ENCODE measurements at places on chromosomes 1 and 21.

DNA sequence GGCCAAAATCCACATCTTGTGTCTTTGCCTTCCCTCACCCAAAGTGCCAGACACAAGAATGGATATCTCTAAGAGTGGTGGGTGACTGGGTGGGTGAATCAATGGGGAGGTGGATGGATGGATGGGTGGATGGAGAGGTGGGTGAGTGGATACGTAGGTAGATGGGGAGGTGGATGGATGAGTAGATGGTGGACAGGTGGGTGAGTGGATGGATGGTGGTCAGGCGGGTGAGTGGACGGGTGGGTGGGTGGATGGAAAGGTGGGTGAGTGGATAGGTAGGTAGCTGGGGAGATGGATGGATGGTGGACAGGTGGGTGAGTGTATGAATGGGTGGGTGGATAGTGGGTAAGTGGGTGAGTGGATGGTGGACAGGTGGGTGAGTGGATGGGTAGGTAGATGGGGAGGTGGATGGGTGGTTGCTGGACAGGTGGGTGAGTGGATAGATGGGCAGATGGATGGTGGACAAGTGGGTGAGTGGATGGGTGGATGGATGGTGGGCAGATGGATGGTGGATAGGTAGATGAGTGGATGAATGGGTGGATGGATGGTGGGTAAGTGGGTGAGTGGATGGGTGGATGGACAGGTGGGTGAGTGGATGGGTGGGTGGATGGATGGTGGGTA lies 34.2 kb downstream of the SLC19A1 start:
- no peak for DNase-seq

- no peak for DNase-seq
Measured at GRCh38 chr1:147215540-147215916, 9.6 kb downstream of the FMO5 start.

DNA sequence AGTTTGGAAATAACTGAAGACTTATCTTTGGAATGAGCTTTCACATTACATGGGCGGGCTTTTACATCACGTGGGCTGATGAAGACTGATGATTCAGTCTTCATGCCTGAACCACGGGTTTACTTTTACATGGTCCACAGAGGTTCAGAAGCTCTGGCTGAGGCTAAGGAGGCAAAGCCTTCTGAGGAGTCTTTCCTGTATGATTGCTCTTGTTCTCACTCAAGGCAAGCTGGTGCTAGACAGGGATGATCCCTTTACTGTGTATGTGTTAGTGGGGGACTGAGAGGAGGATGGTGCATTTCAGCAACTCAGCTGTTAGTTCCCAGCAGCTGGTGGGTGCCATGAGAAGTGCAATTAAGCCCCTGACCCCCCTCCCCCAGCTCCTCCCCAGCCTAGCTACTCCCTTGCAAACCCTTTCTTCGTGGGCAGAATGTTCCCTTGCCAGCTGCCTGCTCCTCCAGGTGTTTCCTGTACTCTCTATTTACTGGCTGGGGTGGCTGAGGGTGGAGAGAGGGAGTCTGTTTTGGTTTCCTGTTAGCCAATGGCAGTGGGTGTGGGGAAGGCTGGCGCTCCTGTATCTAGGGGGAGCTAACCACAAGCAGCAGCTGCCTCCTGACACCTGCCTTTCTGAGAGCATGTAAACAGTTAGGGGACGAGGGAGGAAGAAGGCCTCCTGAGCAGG lies 15.4 kb downstream of the BTG2 start:
- DNase-seq, result peak; percentile 67

DNA sequence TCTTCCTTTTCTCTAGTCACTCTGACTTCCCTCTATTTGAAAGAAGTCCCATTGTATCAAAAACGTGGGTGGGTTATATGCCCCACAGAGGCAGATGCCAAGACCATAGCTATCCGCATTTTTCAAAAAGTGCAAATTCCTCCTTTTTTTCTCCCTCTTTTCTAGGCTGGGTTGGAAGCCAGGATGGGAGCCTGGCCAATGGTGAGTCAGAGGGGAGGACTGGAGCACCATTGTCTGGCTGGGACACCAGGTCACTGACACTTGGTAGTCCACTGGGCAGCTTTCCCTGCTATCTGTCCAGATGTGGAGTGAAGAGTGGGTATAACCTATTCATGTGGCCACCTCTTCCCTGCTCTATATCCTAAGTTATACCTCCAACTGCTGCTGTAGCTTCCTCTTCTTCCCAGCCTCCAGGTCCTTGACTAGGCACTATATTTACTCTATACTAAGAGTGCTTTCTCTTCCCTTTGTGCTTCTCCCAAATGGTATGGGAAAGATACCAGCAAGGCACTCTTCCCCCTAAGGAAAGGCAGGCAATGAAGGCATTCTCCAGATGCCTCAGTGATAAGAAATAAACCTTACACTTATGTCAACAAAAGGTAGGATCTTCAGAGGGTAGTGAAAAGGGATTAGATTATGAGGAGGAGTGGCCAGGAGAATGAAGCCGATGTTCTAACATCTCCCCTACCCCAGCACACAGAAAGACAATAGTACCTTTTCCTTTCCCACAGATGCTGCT lies 12.9 kb downstream of the PI4KB start:
- DNase-seq, result peak; percentile 37

DNA sequence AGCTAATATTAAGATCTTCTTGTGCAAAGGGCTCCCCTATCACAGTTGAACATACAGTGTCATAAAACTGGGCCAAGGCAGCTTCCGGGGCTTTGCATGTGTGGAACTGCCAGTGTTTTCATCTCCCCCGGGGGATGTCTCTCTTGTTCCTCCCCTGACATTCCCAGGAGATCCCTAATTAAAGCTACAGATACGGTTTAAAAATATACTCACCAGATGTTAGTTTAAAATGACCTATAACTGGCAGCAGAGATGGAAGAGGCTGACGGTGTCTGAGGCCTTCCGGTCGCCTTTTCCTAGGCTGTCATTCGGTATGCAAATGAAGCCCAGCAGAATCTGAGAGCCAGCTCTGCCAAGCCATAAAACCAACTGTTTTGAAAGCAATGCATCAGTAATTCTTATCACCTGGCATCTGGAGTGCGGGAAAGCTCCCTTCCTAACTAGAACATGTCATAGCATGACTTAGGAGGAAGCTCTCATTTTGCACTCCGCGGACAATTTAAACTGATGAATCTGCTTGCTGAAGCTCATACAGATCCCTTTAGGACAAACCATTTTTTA lies 436.5 kb upstream of the VAMP3 start:
- DNase-seq, result peak; percentile 10

DNA sequence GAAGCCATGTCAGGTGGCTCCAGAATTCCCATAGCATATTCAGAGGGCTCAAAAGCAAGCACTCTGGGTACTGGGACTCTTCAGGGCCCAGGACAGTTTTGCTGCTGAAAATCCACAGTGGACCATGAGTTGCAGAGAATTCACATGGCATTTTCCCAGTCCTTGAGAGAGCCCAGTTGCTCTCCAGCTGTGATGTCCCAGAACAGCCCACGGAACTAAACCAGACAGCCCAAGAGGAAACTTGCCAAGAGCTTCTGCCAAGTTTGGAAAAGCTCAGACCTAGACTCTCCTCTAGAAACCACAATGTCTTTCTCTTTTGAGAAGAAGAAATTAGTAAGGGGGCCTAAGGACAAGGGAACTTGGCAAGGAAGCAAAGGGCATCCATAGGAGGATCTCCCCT lies 69.4 kb downstream of the RGS2 start:
- no peak for DNase-seq

- no peak for DNase-seq
Measured at GRCh38 chr1:14678011-14678638, 79.6 kb downstream of the KAZN start.

DNA sequence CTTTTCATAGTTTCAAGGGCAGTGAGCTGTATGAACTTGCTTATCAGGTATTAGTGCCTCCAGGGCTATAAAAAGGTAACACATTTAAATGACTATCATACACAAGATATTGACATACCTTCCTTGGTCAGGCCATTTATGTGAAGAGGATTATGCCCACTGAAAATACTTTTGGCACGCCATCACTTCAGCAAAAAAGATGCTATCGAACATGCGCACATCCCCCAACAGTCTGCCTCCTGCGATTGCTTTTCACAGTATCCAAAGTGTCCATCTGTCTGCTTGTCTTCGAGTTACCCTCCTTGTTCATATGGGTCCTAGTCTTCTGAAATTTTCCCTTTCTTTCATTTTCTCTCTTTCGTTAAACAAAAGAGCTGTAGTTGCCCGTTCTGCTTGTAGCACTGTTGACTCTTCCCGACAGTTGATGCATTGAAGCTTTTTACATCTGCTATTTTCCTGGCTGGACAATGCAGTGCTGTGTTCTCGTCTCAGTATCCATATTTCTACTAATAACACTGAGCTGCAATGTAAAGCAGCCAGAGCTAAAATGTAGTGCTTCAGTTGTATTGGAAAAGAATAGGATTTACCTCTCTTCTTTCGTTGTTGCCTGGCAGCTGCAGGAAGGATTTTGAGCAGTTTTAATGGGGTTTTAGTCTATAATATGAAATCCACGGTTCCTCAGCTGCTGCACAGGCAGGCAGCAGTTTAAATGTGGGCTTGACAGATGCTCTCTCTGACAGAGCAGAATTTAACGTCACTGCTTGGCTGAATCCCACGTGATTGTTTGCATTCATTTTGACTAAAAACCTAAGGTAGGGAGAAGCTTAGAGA lies at the start of gene B3GALT2:
B3GALT2 (minus strand) TSS at position 713 of the 831 bp plus-strand sequence. CDS start 5,051 bp downstream, outside the sequence.
- DNase-seq, result no peak

- DNase-seq, result peak; percentile 77
Measured at GRCh38 chr1:85230305-85230977, 29.0 kb downstream of the C1orf52 start.

GRCh38 chr21:16280686-16281091 lies 550.9 kb downstream of the USP25 start:
- DNase-seq, result no peak

- DNase-seq, result no peak
Measured at GRCh38 chr1:226633541-226634165, 85.1 kb downstream of the STUM start.

- no peak for DNase-seq
Measured at GRCh38 chr1:244782056-244782455, 53.4 kb upstream of the COX20 start.

DNA sequence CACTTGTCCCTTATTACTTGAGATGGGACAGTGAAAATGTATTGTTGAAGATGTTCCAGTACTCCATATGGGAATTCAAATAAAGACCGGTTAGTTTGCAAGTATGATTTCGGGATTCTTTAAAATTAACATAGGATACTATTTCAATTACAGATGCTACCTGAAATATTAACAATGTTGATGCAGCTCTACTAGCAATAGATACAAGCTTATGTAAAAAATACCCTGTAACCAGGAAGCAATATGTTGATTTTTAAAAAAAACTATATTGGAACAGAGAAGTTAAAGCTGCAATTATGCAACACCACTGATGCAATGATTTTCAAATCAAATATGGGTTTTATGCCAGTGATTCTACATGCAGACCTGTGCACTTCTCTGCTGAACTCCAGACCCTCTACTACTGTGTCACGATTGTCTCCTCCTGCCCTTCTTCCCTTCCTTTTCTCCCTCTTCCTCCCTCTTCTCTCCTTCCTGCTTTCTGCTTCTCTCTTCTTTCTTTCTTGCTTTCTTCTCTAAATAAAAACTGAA lies 179.2 kb downstream of the ATP6V1G3 start:
- DNase-seq, result no peak

DNA sequence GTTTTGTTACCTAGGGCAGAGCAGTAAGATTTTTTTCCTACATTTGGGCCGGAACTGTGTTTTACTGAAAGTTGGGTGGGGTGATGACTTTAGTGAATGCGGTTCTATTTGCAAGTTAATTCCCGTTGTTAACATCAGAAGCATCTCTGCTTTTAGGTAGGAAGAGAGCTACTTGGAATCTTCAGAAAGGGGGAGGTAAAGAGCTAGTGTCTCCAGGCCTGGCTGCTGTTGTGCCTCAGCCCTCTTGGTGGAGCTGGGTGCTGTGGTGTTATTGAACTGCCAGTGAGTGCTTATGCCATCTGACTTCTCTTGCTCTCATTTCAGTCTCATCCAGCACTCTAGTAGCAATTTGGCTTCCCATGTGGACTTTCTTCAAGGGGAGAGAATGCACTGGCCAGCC lies 3.4 kb downstream of the KDM4A start:
- peak; percentile 89 for DNase-seq

- no peak for DNase-seq
Measured at GRCh38 chr21:26686705-26687104, 113.6 kb upstream of the CYYR1 start.

DNA sequence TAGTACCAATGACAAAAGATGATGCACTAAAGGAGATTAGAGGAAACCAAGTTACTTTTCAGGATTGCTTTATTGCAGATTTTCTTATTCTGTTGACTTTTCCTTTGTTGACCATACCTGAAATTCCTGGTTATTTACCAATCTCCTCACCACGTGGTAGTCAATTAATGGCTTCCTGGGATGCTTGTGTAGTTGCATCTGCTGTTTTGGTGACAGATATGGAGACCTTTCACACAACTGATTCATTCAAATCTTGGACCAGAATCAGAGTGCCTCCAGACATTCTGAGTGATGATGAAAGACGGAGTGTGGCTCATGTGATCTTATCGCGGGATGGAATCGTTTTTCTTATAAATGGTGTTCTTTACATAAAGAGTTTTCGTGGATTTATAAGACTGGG lies 91.3 kb downstream of the CATSPERE start:
- DNase-seq, result peak; percentile 13

GRCh38 chr1:232557502-232558191 lies 72.3 kb downstream of the SIPA1L2 start:
- DNase-seq, result peak; percentile 96

Data from mesendoderm (in vitro differentiated cells).